ENCODE measurements at places on chromosomes 4 and X. TPM values are rescaled to one million over a fixed set of nuclear protein-coding genes. Genes with fewer than 3 reads are reported as not detected.

FGG gene
- total RNA-seq = 7,950 TPM

RAB9B gene
- not detected for total RNA-seq

PDE5A gene
- 0.53 TPM for total RNA-seq

PLS3 gene
- 68.7 TPM for total RNA-seq

SYTL4 gene
- total RNA-seq = 17.8 TPM

MAGEE1 gene
- 0.18 TPM for total RNA-seq

CDK16 gene
- total RNA-seq = 21.7 TPM

HTN1 gene
- total RNA-seq = not detected

ADAM29 gene
- not detected for total RNA-seq

BEX5 gene
- total RNA-seq = not detected

COL4A5 gene
- total RNA-seq = 2.9 TPM

NKX3-2 gene
- total RNA-seq = not detected

RNF175 gene
- total RNA-seq = not detected

FGFR3 gene
- total RNA-seq = 48.5 TPM

RPS6KA6 gene
- total RNA-seq = 0.58 TPM

SPATA4 gene
- total RNA-seq = not detected

FGD1 gene
- 1.1 TPM for total RNA-seq

TXK gene
- 1.1 TPM for total RNA-seq

GPR82 gene
- 0.28 TPM for total RNA-seq

SSX3 gene
- not detected for total RNA-seq

DGKK gene
- not detected for total RNA-seq

CXorf49 gene
- total RNA-seq = not detected

GATA1 gene
- 0.35 TPM for total RNA-seq

DRP2 gene
- total RNA-seq = not detected

STATH gene
- total RNA-seq = not detected

DMRTC1 gene
- total RNA-seq = not detected

PARM1 gene
- 0.40 TPM for total RNA-seq

STOX2 gene
- 3.8 TPM for total RNA-seq

RAI2 gene
- total RNA-seq = 2.1 TPM

USP38 gene
- total RNA-seq = 18.8 TPM

DUX4 gene
- not detected for total RNA-seq

FABP2 gene
- not detected for total RNA-seq

TEX13C gene
- total RNA-seq = not detected

DNASE1L1 gene
- total RNA-seq = 14.9 TPM

PGAM4 gene
- total RNA-seq = not detected

DCK gene
- total RNA-seq = 1.9 TPM

ATOH1 gene
- not detected for total RNA-seq

ADH7 gene
- not detected for total RNA-seq

IL2RG gene
- 1.9 TPM for total RNA-seq

ELF4 gene
- 1.4 TPM for total RNA-seq

MSANTD1 gene
- 1.1 TPM for total RNA-seq

AASDH gene
- 5.4 TPM for total RNA-seq

PAGE5 gene
- total RNA-seq = 0.73 TPM

USP17L5 gene
- not detected for total RNA-seq

SLC6A8 gene
- total RNA-seq = 3.2 TPM

ANOS1 gene
- 0.25 TPM for total RNA-seq

CHRDL1 gene
- 0.28 TPM for total RNA-seq

C4orf51 gene
- not detected for total RNA-seq

RASSF6 gene
- 0.23 TPM for total RNA-seq

NEXMIF gene
- total RNA-seq = 0.03 TPM

GPR50 gene
- total RNA-seq = not detected

SPANXA1 gene
- total RNA-seq = not detected

SEPTIN6 gene
- 13.7 TPM for total RNA-seq

FRMD7 gene
- 0.05 TPM for total RNA-seq

Measured in left lobe of liver (tissue), 2 donors.